ENCODE measurements at places on chromosomes 16 and 17.

DNA sequence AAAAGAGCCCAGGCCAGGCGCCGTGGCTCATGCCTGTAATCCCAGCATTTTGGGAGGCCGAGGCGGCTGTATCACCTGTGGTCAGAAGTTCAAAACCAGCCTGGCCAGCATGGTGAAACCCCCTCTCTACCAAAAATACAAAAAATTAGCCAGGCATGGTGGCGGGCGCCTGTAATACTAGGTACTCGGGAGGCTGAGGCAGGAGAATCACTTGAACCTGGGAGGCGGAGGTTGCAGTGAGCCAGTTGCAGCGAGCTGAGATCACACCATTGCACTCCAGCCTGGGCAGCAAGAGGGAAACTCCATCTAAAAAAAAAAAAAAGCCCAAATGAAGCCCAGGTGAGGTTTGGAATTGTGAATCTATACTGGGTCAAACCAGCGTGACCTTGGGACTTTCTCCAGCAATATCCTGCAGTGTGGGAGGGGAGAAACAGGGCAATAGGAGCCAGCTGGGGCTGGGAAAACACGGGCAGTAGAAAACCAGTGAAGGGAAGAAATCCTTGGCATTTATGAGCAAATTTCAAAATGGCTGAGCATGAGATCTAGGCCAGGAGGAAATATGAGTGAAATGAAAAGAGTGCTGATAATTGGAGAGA is 8.2 kb upstream of the DHX8 start:
- DNase-seq: no peak

GRCh38 chr16:371515-372301 is 1.4 kb upstream of the MRPL28 start:
- no peak for DNase-seq

DNA sequence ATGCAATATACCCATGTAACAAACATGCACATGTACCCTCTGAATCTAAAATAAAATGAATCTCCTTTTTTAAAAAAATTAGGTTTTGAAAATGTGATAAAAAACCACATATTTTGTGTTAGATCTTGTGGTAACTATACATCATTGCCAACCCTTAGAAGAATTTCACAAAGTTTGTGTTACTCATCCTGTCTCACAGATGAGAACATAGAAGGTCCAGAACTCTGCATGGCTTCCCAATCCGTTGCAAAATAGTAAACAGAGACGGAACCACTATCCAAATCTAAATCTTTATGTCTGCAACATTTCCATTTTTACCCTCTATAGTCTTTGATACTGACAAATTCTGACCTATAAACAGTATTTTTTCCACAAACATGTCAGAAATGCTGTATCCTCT is 759.9 kb downstream of the KCNJ2 start:
- no peak for DNase-seq

DNA sequence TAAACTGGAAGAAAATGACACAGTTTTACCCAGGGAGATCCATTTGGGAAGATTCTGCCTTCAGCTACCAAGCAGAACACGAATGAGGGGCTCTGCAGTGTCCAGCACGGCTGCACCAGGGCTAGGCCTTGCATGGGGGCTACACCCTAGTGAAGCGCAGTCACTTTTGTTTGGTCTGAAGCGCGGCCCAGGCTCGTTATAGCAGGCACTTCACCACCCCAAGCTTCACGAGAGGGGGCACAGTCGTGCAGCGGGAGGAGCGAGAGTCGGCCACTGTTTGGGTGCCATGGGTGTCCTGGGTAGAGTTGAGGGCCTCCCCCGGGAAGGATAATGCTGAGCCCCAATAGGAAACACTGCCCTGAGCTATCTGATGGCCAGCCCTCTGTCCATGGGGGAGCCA is 21.6 kb upstream of the IL17C start:
- DNase-seq: no peak

DNA sequence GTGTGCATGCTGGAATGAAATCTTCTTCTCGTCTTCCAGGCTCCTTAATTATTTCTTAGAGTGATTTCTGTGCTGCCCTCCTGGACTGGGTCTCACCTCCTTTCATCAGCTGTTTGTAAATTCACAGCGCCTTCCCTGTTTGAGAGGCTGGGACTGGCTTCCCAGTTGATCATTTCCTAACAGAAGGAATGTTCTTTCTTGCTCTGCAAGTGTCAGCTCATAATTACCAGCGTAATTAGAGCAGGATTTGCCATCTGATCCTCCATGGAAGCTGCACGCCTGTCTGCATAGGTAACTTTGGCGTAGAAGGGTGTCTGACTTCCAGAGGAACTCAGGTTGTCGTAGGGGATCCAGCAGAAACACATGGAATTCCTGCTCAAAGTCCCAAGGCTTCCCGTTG is 375.0 kb upstream of the EEF2KMT start:
- no peak for DNase-seq

GRCh38 chr16:86794216-86794864 is 216.0 kb downstream of the FOXL1 start:
- DNase-seq: no peak

DNA sequence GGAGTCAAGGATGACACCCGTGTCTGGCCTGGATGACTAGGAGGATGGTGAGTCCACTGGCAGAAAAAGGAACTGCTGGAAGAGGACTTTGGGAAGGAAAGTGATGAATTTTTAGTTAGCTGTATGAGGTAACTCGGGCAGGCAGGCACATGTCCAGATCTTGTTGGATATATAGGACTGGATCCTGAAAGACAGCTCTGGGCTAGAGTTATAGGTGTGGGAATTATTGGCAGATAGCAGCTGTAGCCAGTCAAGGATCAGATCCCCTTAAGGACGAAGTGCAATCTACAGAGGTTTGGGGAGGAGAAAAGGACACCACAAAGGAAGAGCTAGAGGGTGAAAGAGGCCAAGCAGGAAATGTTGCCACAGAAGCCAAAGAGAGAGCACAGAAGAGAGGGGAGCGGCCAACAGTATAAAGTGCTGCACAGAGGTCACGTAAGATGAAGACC is 10.1 kb downstream of the CYB5D1 start:
- DNase-seq: no peak

GRCh38 chr16:27369806-27370205 is 32.2 kb upstream of the IL21R start:
- no peak for DNase-seq

DNA sequence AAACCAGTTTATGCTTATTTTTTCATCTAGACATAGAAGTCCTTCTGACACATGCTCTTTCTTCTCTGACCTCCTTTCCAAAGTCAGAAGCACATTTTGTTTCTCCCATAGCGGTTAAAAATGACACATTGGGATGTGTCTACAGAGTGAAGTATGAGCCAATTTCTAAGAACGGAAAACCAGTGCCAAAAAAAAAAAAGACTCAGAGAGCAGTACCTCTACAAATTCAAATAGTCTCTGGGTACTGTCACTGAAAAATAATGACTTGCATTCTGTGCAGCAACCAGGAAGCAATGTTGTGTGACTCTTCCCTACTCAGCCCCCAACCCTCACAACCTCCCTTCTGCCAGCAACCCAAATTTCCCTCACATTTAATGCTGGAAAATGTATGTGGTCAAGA is 145.5 kb upstream of the PMFBP1 start:
- DNase-seq: no peak

GRCh38 chr16:9437115-9437514 is 345.7 kb downstream of the HAPSTR1 start:
- DNase-seq: no peak

GRCh38 chr17:41894791-41895331 is 23.9 kb downstream of the ACLY start:
- DNase-seq: peak; percentile 65

- no peak for DNase-seq
Observed at GRCh38 chr17:50513495-50513894, 5.3 kb downstream of the MYCBPAP start.

DNA sequence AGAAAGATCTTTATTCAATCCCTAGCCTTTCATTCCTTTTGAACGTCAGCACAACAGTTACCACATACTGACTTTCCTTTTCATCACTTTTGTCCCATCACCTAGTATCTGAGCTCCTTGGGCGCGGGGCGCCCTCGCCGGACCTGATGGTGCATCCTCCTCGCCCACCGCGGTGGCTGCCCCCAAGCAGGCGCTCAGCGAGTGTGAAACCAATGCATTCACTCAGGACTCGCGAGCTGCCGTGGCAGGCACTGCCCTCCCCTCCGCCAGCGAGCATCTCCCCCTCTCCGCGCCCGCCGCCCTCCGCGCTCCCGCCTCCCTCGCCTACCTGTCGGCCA is 756 bp downstream of the KLHL11 start:
- DNase-seq: no peak

DNA sequence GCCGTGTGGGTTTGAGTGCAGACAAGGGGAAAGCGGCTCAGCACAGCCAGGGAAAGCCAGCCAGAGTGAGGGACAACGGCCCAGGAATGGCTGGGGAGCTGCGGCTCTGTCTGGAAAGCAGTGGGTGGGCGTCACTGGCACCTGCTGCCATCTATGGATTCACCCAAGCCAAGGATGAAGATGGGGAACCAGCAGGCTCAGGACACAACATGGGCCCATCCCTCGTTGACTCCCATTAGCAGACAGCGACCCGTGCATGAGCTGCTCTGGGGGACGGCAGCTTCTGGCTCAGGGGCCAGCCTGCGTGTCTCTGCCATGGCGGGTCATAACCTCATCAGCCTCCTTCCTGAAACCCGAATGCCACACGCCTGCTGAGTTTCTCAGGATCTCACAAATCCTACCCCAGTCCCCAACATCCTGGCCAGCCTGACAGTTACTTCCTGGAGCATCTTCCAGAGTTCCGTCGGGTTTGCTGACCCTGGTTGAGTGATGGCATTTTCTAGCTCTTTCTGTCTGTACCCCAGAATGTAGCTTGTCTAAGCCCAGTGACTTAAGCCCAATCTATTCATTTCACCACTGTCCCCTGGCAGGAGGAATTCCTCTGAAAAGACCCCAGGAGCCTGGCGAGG is 50.7 kb downstream of the SLC7A5 start:
- no peak for DNase-seq

GRCh38 chr17:69743091-69743490 is 328.6 kb downstream of the MAP2K6 start:
- no peak for DNase-seq

DNA sequence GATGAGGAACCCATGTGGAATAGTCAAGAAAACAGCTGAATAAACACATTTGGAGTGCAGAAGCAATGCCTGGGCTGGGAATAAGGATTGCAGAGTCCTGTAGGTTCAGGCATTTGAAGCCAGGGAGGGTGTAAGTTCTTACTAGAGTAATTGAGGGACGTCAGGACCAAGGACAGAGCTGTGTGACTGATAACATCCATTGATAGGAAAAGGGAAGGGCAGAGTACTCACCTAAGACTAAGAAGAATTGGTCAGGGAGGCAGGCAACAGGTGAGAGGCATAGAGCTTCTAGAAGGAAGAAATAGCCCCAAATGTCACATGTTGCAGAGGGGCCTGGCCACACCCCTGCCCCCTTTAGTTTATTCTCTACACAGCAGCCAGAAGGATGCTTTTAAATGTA is 79.8 kb upstream of the TMEM132E start:
- peak; percentile 34 for DNase-seq

- DNase-seq: no peak
Observed at GRCh38 chr16:72214821-72215220, 42.9 kb upstream of the PMFBP1 start.

DNA sequence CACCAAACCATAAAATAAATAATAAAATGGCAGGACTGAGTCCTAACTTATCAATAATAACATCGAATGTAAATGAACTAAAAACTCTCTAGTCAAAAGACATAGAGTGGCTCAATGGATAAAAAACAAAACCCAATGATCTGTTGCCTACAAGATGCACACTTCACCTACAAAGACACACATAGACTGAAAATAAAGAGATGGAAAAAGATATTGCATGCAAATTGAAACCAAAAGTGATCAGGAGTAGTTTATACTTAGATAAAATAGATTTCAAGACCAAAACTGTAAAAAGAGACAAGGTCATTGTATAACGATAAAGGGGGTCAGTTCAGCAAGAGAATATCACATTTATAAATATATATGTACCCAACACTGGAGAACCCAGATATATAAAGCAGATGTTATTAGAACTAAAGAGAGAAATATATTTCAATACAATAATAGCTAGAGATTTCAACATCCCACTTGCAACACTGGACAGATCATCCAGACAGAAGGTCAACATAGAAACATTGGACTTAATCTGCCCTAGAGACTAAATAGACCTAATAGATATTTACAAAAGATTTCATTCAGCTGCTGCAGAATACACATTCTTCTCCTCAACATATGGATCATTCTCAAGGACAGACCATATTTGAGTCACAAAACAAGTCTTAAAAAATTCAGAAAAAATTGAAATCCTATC is 29.8 kb downstream of the SLC47A2 start:
- DNase-seq: no peak

- no peak for DNase-seq
Observed at GRCh38 chr17:60355663-60356594, 36.0 kb downstream of the USP32 start.

All from PC-9 (cell line).